ENCODE measurements at places on chromosomes 6 and 20.

- DNase-seq, result no peak
These were observed 3.5 kb downstream of the TREML1 start for GRCh38 chr6:41150671-41151070.

DNA sequence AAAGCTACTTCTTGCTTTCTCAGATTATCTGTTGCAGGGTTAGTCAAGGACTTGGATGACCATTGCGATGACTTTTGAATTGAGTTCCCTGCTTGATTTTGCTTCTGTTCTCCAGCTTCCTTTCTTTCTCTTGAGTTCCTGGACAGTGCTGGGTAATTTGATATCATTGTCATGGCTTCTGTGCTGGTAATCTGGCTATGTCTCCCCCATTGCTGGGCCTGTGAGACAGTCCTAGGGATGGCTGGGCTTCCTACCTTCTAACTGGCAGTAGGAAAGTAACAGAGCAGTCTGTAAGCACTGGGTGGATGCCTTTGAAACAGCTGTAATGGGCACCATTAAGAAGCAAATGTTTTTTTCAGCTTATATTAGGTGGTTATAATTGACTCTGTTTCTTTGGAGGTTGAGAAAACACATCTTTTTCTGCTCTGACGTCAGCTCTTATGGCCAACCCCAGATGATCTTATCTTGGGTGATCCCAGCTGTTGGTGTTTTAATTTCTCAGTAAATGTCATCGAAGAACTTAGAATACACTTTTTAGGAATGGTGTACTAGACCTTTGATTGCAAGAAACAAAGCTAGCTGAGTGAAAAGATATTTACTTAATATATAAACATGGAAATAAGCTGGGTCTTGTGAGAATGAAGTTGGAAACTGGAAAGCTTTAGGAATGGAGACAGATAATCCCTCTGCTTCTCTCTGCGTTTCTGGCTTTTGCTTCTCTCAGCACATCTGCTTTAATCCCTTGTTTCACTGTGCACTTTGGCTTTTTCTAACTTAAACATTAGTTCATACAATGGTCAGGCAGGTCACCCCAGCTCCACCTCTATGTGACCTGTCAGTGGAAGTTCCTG is 195.0 kb upstream of the MAN1A1 start:
- DNase-seq, result no peak

DNA sequence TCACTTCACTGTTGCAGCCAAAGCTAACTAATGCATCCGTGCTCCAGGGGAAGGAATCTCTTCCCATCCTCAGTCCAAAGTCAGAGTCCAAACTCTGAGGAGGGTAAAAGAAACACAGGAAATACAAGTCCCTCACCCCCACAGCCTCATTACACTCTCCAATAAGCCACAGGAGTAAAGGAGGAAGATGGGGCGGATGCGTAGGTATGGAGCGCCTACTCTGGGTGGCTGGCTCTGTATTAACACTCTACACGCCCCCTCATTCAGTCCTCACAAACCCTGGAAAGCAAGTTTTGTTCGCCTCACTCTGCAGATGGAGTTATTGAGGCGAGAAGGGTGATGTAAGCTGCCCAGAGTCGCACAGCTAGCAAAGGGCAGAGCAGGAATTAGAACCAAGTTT is 242.9 kb downstream of the NRN1 start:
- DNase-seq, result no peak

- DNase-seq, result peak; percentile 37
These were observed 26.2 kb downstream of the HM13 start for GRCh38 chr20:31540406-31540805.

DNA sequence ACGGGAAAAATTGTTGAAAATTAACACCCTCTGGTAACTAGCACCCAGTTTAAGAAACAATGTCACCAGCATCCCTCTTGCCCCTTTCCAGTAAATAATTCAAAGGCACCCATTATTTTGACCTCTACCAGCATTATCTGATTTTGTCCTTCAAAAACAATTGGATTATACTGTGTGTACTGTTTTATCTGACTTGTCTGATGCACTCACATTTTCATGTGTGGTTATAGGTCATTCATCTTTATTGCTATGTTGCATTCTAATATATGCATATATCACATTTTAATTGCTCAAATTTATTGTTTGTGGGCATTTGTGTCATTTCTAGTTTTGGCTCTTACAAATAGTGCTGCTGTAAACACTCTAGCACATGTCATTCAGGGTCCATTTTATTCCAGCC is 260.9 kb upstream of the PRDM1 start:
- no peak for DNase-seq

DNA sequence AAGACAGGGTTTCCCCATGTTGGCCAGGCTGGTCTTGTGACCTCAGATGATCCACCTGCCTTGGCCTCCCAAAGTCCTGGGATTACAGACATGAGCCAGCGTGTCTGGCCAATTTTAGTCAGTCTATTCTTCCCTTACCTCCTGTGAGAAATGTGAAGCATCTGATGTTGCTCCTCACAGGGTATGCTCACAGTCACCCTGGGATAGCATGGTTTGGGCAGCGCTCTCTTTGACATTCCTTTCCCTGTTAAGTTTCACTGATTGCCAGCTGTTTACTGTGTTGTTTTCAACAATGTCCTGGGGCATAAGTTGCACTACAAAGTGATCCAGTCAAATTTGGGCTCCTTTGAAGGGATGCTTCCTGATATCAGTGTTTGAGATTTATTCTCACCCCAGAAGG is 13.1 kb downstream of the CDC5L start:
- no peak for DNase-seq

DNA sequence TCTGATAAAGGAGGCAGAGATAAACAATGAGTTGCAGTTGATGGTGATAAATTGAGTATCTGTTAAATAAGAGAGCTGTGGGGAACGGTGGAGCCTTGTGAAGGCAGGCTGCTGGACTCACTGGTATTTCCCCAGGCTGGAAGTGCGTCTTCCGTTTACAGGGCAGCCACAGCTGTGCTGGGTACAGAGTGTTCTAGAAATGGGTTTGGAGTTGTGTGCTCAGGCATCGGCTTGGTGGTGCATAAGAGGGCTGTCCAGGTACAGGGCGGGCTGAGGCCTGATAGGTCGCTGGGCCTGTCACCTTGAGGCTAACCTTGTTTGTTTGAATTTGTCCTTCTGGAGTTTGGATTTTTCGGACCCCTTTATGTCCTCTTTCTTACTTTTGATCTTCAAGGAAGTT is 39.3 kb downstream of the ARID1B start:
- DNase-seq, result peak; percentile 50

- DNase-seq, result no peak
These were observed 38.0 kb downstream of the BFSP1 start for GRCh38 chr20:17493173-17493572.

DNA sequence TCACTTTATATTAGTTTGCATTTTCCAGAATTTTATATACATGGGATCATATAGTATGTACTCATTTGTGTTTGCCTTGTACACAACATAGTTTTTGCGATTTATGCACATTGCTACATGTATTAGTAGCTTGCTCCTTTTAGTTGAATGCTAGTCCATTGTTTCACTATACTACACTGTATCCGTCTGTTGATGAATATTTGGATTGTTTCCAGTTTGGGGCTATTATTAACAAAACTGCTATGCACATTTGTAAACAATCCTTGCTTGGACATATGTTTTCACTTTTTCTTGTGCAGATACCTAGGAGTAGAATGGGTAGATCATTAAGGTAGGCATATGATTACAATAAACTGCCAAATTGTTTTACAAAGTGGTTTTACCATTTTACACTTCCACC is 3.9 kb upstream of the LRRC1 start:
- DNase-seq, result no peak

DNA sequence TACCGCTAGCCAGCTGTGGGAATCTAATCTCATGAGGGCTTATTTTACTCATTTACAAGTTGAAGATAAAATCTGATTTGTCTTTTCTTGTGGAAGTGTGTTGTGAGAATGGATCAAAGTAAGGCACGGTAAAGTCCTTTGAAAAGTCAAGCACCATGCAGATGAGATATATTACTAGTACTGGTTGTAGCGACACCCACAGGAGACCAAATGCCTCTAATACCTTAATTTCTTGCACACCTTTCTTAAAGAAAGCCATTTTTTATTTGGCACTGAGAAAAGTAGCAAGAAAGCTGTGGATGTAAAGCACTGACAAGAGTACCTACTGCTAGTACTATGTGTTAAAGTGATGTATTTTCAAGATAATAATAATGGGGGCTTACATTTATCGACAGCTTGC is 191.0 kb upstream of the MMS22L start:
- DNase-seq, result no peak

DNA sequence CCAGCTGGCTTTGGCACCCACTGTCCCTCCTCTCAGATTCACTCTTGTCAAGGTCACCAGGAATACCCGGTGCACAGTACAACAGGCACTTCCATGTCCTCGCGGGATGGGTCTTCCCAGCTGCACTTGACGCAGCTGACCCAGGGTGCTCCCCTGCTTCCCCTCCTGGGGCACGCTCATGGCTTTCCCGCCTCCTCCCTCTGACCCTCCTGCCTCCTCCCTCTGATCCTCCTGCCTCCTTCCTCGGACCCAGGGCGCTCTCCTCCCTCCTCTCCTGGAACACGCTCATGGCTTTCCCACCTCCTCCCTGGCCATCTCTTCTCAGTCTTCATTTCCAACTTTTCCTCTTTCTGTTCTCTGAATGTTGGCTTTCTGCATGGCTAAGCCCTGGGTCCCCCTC is 42.1 kb downstream of the FAM209B start:
- no peak for DNase-seq

GRCh38 chr6:164168595-164168994 is 754.1 kb downstream of the QKI start:
- no peak for DNase-seq

DNA sequence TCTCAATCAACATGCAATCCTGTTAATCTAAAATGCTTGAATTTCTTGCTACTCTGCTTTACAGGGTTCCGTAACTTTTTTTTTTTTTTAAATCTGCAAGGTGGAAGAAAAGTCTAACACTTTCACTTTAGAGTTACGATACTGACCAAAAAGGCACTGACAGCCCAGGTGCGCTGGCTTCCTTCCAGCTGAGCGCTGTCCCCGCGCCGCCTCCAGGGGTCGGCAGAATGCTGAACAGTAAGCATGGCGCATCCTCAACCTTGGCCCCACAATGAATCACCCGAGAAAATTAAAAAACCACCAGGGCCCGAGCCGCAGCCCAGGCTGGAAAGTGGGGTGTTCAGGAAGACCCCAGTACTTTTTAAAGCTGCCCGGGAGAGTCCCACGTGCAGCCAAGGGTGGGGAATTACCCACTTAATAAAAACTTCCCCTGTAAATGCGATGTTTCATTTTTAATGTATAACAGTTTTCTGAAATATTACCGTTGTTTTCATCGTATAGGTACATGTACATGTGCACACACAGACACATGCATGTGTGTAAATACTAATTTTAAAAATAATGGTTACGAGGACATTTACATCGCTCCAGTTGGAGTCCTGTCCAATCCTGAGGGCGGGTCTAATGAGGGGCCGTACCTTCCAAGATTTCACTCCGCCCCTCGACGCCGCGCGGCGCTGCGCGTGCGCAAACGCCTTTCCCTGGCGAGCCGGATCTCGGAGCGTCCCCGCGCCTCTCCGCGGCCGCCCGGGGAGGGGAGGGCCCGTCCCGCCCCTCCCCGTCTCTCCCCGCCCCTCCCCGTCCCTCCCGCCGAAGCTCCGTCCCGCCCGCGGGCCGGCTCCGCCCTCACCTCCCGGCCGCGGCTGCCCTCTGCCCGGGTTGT is at the start of gene GINM1:
Gene GINM1 (plus strand): TSS at position 849 of the 883 bp plus-strand sequence. CDS start 40 bp downstream, outside the sequence.
- peak; percentile 97 for DNase-seq

GRCh38 chr6:11214084-11214833 is 18.2 kb downstream of the NEDD9 start:
- no peak for DNase-seq

- DNase-seq, result peak; percentile 7
These were observed 3.9 kb downstream of the DOK5 start for GRCh38 chr20:54479138-54479906.

GRCh38 chr6:69232496-69232895 is 564.3 kb downstream of the LMBRD1 start:
- DNase-seq, result no peak

- DNase-seq, result peak; percentile 66
These were observed 44.9 kb upstream of the CCDC28A start for GRCh38 chr6:138728662-138729061.

- peak; percentile 41 for DNase-seq
These were observed 14.7 kb downstream of the UST start for GRCh38 chr6:148761527-148762011.

- DNase-seq, result no peak
These were observed 18.5 kb downstream of the NOX3 start for GRCh38 chr6:155436981-155437749.

- DNase-seq, result no peak
These were observed 183.1 kb downstream of the GMPR start for GRCh38 chr6:16421462-16421960.

- no peak for DNase-seq
These were observed 1123.5 kb upstream of the MAP3K7 start for GRCh38 chr6:91710342-91710741.

DNA sequence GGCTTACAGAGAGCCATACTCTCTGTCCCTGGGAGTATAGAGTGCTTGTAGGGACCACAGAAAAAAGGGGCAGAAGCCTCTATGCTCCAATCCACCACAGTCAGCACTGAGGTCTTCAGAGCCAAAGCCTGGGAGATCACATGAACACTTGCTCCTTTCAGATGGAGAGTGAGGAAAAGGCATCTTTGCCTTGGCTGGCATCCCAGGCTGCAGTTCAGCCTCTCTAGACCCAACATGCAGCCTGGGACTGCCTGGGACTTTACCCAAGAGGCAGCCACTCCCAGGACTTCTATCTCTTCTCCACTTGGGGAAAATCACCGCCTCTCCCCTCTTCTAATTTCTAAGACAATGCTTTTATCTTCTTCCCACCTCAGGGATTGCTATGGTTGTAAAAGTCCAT is 46.5 kb upstream of the MYLIP start:
- DNase-seq, result no peak

- DNase-seq, result no peak
These were observed 136.4 kb upstream of the PTPN1 start for GRCh38 chr20:50373674-50374286.

DNA sequence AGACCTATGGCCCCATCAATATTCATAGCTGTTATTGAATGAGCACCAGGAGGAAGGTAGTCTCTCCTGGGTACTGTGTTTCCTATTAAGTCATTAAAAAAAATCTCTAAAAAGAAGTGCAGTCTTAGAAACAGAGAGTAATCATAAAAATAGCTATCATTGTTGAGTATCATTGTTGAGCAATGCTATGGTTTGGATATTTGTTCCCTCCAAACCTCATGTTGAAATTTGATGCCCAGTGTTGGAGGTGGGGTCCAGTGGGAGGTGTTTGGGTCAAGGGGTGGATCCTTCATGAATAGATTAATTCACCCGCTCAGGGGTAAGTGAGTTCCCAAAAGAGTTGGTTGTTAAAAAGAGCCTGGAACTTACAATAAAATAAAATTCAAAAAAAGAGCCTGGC is 88.1 kb upstream of the IYD start:
- no peak for DNase-seq

GRCh38 chr20:46306743-46307138 is 1.6 kb downstream of the CDH22 start:
- DNase-seq, result no peak
